Activated CD8-positive, alpha-beta memory T cell treated with anti-CD3 and anti-CD28 coated beads for 48 hours (primary cell): ENCODE measurements at places on chromosomes 11 and 22.

- DNase-seq = no peak
Measured at GRCh38 chr11:88482871-88483301, 145.3 kb upstream of the CTSC start.

DNA sequence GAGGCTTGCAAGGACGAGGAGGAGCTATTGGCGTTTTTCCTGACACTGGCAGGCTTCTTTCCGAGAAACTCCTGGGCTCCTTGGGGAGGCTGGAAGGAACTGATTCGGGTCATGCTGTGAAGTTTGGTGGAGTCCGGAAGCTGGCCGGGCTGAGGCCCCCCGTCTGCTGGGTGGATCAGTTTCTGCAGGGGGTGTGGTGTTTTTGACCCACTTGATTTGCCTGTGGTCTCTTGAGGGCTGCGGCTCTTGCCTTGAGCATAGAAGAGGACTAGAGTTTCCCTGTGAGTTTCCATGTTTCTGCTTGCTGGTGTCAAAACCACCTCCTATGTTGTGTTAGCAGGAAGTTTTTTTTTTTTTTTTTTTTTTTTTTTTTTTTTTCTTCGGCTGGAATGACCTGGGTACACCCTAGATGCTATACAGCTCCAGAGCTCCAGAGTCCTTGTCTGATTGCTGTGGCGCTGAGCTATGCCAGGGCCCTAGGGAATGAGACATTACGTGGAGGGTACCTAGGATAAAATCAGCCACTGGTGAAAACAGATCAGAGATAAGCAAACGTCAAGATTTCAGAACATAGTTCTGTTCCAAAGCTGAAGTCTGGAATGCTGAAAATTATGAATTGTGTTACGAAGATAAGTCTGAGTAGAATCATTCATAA, 728 bp downstream of the TBC1D22A start:
- no peak for DNase-seq

GRCh38 chr11:71481101-71481960, 28.3 kb downstream of the NADSYN1 start:
- DNase-seq = no peak

DNA sequence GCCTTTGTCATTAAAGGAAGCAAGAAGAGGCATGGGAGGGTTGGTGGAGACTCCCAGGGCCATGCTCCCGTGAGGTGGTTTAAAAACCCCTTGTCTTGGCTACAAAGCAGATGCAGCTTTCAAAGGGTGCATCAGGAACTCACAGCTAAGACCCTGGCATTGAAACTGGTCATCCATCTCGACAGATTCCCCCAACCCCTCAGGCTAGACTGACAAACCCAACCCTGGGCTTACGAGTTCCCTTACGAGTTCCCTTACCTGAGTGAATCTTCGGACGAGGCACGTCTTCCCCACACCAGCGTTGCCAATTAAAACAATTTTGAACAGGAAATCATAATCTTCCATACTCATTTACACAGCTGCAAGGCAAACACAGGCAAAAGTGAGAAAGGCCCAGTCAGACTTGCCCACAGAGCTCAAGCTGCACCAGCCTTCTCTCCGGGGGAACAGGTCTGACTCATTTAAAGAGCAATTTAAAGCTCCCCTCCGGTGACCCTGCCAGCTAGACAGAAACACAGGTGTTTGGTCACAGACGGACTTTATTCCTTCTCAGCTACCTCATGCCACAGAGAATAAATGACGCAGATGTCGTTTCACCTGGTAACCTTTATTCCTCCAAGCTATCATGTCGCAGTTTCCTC, 74.6 kb downstream of the RAB30 start:
- DNase-seq = no peak

GRCh38 chr11:126361400-126361799, 5.9 kb downstream of the ST3GAL4 start:
- no peak for DNase-seq

DNA sequence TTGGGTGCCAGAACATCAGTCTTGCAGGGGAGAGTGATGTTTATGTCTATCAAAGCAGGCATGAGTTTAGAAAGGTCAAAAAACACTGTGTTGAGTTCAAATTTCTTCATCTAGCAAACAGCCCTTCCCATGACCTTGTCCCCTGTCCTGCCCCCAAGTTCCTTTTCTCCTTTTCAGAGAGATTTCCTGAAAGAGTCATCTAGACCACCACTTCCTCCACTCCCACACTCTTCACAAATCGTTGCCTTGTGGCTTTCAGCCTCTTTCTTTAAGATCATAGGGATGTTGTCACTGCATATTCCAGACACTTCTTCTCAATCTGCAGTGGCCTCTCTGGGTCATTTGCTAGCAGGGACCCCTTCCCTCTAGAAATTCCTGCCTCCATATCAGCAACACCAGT, 290.5 kb downstream of the TENM4 start:
- no peak for DNase-seq

- DNase-seq = no peak
Measured at GRCh38 chr11:76141901-76142588, 64.3 kb downstream of the WNT11 start.

DNA sequence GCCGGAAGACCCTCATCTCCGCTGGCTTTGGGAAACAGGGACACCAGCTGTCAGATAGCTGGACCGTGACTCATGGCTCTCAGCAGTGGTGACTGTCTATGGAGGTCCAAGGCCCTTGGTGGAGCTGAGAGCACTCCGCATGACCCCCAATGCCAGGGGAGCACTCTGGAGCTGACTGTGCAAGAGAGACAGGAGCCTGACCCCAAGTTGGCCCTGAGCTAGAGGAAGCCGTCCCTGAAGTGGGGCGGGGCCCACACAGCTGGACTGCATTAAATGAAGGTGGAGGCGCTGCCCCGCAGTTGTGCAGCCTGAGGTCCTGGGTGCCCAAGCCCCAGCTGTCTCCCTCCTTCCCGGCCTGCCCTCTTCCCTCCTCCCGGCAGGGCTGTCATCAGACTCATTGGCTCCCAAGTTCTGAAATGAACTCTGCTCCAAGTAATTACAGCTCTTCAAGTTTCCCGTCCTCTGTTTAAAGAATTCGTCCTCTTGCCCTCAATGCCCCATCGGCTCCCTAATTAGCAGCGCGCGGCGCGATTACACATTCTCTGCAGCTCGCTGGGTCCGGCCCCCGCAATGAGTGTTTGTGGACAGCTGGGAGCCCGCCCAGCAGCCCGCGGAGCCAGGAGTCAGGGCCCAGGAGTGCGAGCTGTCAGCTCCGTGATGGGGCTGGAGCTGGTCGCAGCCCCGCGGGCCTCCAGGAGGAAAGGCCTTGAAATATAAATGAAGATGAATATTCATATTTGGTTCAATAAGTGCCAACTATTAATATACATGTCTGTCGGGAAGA, 93.2 kb upstream of the LMO1 start:
- no peak for DNase-seq

GRCh38 chr11:65590240-65590738, 5.3 kb downstream of the KCNK7 start:
- no peak for DNase-seq

- no peak for DNase-seq
Measured at GRCh38 chr22:36731916-36732315, 28.4 kb upstream of the CACNG2 start.

DNA sequence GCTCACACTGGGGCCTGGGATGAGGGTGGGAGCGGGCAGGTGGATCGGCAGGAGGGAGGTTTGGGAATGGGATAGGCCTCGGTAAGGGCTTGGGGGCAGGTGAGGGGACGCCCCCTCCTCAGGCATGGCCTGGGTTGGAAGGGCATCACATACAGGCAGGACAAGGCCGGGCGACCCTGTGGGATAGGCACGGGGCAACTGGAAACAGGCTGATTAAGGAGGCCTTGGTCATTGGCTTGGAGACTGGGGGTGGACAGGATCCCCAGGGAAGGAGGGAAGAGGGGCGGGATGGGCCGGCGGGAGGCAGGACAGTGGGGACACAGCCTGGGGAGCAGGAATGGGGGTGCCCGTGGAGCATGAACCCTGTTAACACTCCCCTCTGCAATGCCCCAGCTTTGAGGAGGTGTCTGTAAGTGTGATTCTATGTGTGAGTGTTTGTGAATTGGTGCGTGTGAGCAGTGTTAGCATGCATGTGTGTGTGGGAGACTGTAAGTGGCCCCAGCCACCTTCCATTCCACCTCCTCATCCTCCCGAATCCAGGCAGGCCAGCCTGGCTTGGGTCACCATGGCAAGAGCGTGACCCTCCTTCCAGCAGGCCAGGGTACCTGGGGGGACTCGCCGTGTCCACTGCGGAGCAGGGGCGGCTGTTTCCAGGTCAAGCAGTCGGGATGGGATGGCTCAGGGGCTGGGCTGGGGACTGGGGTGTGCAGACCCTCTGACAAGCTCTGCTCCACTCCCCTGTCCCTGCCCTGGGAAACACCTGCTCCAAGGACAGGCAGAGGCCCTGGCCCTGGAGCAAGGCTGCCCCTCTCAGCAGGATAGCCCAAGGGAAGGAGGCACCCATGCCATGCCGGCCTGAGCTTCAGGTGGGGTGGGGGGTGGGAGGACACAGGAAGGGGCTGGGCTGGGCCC, 3.4 kb upstream of the PIM3 start:
- DNase-seq = no peak
